ENCODE measurements at places on chromosomes 13 and 19. TPM values are rescaled to one million over a fixed set of nuclear protein-coding genes. Genes with fewer than 3 reads are reported as not detected.

TYROBP gene
- total RNA-seq = not detected

TEX101 gene
- not detected for total RNA-seq

NXNL1 gene
- not detected for total RNA-seq

WTIP gene
- total RNA-seq = 1.0 TPM

SPRY2 gene
- total RNA-seq = 0.34 TPM

ZNF426 gene
- 10.4 TPM for total RNA-seq

KLK5 gene
- not detected for total RNA-seq

IGFL2 gene
- total RNA-seq = not detected

ERCC5 gene
- total RNA-seq = 79.1 TPM

SELENOV gene
- total RNA-seq = not detected

FGF22 gene
- total RNA-seq = not detected

SNRPD2 gene
- 619 TPM for total RNA-seq

CEACAM20 gene
- not detected for total RNA-seq

MCEMP1 gene
- total RNA-seq = not detected

ZFP82 gene
- total RNA-seq = 8.8 TPM

ACER1 gene
- total RNA-seq = not detected

PRR12 gene
- total RNA-seq = 21.0 TPM

ZNF562 gene
- total RNA-seq = 39.7 TPM

USHBP1 gene
- total RNA-seq = not detected

DMRTC2 gene
- total RNA-seq = not detected

SOX21 gene
- not detected for total RNA-seq

ZNF552 gene
- total RNA-seq = 5.9 TPM

PRTN3 gene
- not detected for total RNA-seq

FFAR1 gene
- total RNA-seq = 0.23 TPM

BICRA gene
- 13.3 TPM for total RNA-seq

CD70 gene
- 3.6 TPM for total RNA-seq

DOCK6 gene
- total RNA-seq = 4.6 TPM

HSD17B14 gene
- 0.83 TPM for total RNA-seq

TEX30 gene
- 21.5 TPM for total RNA-seq

ACP7 gene
- not detected for total RNA-seq

CPT1C gene
- total RNA-seq = 1.6 TPM

OR7G2 gene
- not detected for total RNA-seq

B3GNT3 gene
- 0.75 TPM for total RNA-seq

GPALPP1 gene
- 40.5 TPM for total RNA-seq

FNDC3A gene
- 26.9 TPM for total RNA-seq

IFNL1 gene
- 0.51 TPM for total RNA-seq

NOTCH3 gene
- total RNA-seq = 0.02 TPM

KEAP1 gene
- total RNA-seq = 38.7 TPM

PRODH2 gene
- not detected for total RNA-seq

MUC16 gene
- total RNA-seq = not detected

PRR36 gene
- 0.14 TPM for total RNA-seq

GFY gene
- not detected for total RNA-seq

Data from activated CD4-positive, alpha-beta T cell treated with anti-CD3 and anti-CD28 coated beads for 36 hours (primary cell).